Renal cortex interstitium (tissue), 15 donors: ENCODE measurements at places on chromosomes 16 and 17.

GRCh38 chr17:14150619-14151018, 81.3 kb downstream of the COX10 start:
- no peak for DNase-seq

- DNase-seq: no peak
These were observed 366.3 kb downstream of the NPIPA8 start for GRCh38 chr16:17970157-17970765.

DNA sequence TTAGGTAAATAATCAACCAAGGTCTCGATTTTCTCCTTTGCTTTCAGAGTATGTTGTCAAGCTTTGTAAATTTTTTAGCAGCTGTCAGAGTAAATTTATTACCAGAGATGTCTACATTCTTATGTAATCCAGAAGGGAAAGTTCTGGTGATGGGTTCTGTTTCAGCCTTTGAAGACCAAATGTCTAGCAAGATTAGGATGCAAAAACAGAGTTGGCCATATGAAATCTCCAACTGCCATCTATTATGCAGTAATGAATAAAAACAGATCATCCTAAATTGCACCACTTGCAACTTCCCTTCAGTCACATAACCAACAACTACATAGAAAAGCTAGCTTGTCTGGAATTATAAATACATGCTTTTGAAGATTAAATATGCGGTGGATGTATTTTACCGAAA, 826.8 kb upstream of the KIF2B start:
- DNase-seq: no peak

DNA sequence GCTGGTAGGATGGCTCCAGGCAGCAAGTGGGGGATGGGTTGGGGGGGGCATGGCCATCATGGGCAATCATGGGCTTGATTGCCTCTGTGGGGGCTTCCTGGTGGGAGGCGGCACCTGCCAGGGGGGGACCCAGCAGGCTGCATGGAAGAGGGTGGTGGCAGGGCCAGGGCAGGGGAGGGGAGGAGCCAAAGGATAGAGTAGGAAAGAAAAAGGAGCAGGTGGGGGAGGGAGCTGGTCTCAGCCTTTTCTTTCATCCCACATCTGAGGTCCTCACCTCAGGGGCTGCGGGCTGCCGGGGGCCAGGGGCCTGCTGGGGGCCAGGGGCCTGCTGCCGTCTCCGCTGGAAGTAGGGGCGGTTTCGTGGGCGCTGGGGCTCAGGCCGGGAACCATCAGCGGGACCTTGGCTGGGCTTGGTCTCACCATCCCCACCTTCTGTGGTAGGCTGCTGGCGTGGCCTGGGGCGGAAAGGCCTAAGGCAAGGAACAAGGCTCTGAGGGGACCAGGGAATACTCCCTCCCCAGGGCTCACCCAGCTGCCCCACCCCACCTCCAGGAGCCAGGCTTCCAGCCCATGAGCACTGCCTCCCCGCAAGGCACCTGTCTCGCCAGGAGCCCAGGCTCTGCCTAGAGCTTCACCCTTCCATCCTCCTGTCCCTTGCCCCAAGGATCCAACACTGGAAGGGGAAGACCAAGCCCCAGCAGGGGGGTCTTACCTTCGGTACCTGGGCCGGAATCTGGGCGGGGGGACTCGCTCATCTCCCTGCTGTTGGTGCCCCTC, 5.0 kb downstream of the YBX2 start:
- DNase-seq: no peak

DNA sequence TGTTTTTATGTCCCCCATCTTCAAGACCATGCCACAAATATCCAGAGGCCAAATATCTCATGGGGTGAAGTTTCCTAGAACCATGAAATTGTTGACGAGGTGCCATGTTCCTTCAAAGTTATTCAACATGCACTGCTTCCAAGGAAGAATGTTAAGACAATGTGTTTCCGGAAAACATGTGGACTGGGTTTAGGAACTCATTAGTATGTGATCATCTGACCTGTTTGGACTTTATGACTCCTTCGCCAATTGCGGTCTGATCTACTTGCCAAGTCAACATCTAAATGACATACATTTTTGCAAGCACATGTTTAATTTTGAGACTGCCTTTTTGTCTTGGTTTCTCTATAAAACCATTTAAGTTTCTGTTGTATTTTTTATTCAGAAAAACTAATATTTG, 234.8 kb downstream of the MAF start:
- no peak for DNase-seq

DNA sequence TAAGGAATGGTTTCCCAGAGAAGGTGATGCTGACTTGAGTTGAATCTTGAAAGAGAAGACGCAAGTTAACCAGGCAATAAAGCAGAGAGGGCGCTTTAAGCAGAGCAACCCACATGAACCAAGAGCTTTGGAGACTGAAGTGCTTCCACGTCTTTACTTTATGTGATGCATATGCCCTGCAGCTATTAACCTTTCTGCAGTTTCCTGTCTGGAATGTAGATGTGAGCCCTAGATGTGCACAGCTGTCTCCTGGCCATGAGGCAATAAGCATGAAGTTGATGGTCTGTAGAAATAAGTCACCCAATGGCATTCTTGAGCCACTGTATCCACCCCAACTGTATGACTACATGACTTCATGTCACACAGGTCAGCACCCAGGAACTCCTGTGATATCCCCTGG, 5.7 kb upstream of the CHST4 start:
- DNase-seq: no peak

DNA sequence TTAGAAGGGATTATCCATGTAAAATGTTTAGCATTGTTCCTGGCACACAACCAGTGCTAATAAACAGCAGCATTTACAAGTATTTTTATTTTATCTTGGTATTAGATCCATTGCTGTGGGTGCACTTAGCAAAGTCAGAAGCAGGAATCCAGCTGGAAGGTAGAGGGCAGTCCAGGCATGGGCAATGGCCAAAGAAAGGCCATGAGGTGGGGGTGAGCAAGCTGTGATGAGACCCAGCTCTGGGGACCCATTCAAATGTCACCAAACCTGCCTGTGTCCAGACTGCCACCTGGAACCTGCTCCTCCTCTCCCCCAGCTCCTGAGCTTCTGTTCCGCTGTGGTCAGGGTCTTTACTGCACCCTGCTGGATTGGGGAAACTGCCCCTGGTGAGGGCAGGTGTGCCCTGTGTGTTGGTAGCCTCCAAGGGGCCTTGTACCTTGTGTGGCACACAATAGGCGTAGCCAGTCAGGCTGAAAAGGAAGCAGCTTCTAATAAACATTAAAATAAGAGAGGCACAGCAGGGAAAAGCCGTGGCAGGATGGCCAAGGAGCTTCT, 118.0 kb upstream of the CRHR1 start:
- no peak for DNase-seq

- no peak for DNase-seq
These were observed 229.5 kb downstream of the PRKCA start for GRCh38 chr17:66531851-66532295.

DNA sequence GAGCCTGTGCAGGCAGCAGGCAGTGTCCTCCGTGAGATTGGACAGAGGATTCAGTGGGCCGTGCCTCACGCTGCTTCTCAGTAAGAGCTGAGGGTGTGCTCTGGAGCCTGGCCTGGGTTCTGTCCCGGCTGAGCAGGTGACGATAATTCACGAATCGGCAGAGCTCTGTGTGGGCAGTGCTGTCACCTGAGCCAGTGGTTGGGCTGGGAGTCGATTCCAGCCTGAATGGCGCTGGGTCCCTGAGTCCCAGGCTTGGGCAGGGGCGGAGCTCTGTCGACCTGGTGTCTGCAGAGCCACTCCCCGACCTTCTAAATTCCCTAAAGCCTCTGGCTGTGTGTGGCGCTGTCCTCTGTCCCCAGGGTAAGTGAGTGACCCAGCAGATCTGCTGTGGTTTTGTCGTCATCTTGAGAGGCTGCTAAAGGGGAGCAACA, 8.4 kb downstream of the ACSF3 start:
- no peak for DNase-seq

- no peak for DNase-seq
These were observed 7.2 kb downstream of the CA7 start for GRCh38 chr16:66851166-66851964.

DNA sequence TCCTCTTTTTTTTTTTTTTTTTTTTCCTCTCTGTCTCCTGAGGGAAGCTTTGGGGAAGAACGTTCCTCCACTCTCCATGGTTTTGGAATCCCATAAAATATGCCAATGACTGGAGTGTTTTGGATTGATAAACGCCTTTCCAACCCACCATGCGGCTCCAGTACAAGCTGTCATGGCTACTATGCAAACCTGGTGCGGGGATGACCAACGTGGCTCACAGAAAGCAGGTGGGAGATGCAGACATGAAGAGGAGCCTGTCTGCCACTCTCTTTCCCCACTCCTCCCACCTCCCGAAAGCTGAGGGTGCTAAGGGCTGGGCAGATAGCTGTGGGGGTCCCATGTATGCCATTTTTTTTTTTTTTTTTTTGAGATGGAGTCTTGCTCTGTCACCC, 69.9 kb upstream of the SEC14L1 start:
- no peak for DNase-seq

GRCh38 chr17:4945944-4946280, 2.4 kb downstream of the PFN1 start:
- DNase-seq: no peak
